ENCODE measurements at places on chromosomes 1 and 21.

GRCh38 chr1:31830065-31830464, 14.2 kb upstream of the SPOCD1 start:
- no peak for DNase-seq

GRCh38 chr1:237478082-237478481, 412.6 kb downstream of the ZP4 start:
- no peak for DNase-seq

DNA sequence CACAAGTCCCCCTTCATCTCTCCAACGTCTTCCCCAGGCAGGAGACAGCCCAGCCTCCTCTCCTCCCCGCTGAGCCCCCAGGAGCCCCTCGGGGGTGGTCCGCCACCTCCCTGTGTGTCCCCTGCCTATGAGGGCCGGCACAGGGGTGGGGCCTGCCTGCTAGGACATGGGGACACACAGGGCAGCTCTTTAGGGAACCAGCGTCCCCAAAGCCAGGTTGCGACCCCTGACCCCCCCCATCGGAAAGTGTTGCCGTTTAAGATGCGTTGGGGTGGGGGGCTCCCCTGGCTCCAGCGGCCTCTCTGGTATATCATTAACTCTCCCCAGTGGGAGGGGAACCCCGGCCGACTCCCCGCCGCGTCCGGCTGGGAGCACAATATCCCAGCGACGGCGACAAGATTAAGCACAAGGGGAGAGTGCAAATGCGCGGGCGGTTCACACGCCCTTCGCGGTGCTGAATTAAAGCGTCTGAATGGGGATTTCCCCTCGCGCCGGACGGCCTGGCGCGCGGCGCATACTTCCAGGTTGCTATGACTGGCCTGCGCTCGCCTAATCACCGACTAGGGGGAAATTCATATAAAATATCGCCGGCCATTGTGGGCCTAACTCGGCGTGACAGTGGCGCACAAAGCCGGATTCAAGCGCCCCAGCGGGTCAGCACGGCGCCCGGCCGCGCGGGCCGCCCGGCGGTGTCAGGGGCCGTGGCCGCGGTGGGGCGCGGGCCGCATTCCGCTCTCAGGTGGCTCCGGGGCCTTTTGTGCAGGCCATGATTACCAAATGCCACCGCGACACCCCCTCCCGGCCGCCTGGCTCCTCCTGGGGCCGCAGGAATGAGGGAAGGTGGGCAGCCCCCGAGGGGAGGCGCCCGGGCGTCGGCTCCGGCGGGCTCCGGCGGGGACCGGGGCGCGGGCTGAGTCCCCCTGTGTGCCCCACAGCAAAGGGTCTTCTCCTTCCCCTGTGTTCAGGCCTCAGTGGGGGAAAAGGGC, 30.9 kb downstream of the WNT3A start:
- DNase-seq, result no peak

DNA sequence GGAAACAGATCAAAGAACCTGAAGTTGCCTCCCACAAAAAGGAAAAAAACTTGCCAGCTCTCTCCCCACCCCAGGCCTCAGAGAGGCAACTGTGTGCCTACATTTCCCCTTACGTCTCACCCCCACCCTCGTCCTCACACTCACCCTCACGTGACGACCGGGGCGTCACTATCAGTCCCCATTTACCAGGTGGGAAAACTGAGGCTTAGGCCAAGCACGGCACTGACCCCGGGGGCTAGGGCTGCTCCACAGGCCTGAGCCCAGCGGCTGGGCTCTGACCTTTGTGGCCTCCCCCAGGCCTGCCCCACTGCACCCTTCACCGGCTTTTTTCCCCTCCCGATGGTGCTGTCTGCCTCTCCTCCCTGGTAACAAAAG, 51.5 kb upstream of the RUNX3 start:
- no peak for DNase-seq

DNA sequence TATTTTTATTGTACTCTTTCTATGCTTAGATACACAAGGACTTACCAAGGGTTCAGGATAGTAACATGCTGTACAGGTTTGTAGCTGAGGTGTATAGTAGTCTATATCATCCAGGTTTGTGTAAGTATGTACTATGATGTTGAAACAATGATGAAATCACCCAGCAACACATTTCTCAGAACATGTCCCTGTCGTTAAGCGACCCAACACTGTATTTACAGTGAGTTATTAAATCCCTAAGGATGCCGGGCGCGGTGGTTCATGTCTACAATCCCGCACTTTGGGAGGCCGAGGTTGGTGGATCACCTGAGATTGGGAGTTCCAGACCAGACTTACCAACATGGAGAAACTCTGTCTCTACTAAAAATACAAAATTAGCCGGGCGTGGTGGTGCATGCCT, 21.6 kb upstream of the RCOR3 start:
- DNase-seq, result no peak

GRCh38 chr1:201104141-201104540, 8.1 kb downstream of the CACNA1S start:
- no peak for DNase-seq
